ENCODE measurements at places on chromosomes 3 and 15. TPM values are rescaled to one million over a fixed set of nuclear protein-coding genes. Genes with fewer than 3 reads are reported as not detected.
A peak's percentile ranks its signal among the peaks of the same experiment; 100 is the strongest.

Gene USP13
- 10.6 TPM for total RNA-seq

DNA sequence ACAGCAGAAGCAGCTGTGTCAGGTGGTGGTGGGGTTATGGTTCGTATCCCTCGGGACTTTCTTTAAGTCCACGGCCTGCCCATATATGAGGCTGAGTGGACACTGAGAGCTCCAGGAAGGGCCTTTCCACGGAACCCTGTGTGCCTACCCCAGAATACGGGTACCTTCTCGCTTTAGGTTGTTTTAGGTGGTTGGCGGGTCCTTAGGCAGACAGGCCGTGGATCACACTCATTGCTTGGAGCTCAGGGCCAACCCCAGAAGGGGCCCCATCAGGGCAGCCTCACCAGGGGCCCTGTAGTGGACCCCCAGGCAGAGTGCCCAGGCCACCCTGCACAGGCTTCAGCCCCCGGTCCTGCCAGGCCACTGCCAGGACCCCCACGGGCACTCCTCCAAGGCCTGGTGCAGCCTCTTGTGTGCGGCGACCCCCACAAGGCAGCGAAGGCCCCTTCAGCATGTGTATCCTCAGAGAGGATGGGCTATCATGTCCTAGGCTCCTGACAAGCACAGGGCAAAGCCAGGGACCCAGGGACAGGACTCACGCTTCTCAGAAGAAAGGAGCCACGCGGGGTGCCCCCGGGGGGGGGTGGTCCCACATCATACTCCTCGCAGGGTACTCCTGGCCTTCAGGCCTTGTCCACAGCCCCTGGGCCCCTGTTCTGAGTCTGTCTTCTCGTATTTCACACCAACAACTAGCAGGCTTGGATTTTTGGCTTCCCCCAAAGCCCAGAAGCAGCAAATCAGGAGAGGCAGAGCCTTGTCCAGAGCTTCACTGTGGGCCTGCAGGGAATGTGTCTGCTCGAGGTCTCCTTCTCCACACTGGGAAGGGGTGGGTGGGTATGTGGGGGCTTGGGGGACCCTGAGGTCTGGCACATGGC, 93.4 kb downstream of the LRRK1 start:
- peaks cover 40% of the 10 kb centered on the region for H3K4me1 ChIP-seq
- no peak overlapping the region for H3K27ac ChIP-seq
- H3K4me3 ChIP-seq: no peak overlapping the region
- peaks cover 6% of the 10 kb centered on the region for H3K27me3 ChIP-seq

- no peak overlapping the region for H3K4me3 ChIP-seq
- no peaks in the 10 kb centered on the region for H3K36me3 ChIP-seq
- peaks cover 9% of the 10 kb centered on the region for H3K4me1 ChIP-seq
- DNase-seq: no peak
Observed at GRCh38 chr3:40118091-40118490, 191.4 kb upstream of the EIF1B start.

DNA sequence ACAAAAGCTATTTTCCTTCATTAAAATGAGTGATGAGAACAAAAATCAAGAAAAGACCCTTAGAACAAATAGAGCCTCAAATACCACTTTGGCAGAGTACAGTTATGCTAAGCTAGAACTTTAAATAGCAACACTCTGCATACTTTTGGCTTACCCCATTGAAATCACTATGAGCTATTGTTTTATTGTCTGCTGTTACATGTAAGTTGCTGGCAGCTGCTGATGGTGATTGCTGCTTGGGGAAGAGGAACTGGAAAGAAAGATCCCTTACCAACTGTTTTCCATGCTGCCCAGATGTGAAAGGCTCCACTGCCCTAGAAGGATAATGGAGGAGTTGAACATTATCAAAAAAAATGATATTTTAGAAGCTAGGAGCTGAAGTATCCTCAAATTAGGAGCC, 135.4 kb downstream of the SYNPR start:
- H3K27ac ChIP-seq: no peak overlapping the region
- peaks cover 6% of the 10 kb centered on the region for H3K4me1 ChIP-seq
- peaks cover 9% of the 10 kb centered on the region for H3K27me3 ChIP-seq
- no peak overlapping the region for H3K4me3 ChIP-seq
- no peak for DNase-seq
- no peaks in the 10 kb centered on the region for H3K36me3 ChIP-seq

- H3K4me1 ChIP-seq: no peaks in the 10 kb centered on the region
- H3K36me3 ChIP-seq: no peaks in the 10 kb centered on the region
- H3K4me3 ChIP-seq: no peak overlapping the region
- no peak overlapping the region for H3K27ac ChIP-seq
- DNase-seq: peak; percentile 86
- H3K27me3 ChIP-seq: no peaks in the 10 kb centered on the region
Observed at GRCh38 chr3:188954590-188955208, 217.1 kb upstream of the TPRG1 start.

Gene TGM4
- 0.09 TPM for total RNA-seq

DNA sequence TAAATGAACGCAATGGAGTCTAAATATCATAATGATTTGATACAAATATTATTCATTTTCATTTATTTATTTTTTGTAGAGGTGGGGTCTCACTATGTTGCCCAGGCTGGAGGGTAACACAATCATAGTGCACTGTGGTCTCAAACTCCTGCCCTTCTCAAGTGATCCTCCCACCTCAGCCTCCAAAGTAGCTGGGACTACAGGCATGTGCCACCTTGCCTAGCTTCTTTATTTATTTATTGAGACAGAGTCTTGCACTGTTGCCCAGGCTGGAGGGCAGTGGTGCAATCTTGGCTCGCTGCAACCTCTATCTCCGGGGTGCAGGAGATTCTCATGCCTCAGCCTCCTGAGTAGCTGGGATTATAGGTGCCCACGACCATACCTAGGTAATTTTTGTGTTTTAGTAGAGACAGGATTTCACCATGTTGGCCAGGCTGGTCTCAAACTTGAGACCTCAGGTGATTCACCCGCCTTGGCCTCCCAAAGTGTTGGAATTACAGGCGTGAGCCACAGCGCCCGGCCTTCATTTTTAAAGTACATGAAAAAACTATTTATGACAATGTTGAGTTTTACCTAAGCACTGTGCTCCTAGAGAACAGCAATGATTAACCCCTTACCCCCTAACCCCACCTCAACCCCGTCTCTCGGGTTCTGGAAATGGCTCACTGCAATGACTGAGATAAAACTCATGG, 4.0 kb upstream of the AEN start:
- DNase-seq: no peak
- no peak overlapping the region for H3K4me3 ChIP-seq
- H3K27ac ChIP-seq: no peak overlapping the region

Gene ZNF662
- total RNA-seq: 0.63 TPM

DNA sequence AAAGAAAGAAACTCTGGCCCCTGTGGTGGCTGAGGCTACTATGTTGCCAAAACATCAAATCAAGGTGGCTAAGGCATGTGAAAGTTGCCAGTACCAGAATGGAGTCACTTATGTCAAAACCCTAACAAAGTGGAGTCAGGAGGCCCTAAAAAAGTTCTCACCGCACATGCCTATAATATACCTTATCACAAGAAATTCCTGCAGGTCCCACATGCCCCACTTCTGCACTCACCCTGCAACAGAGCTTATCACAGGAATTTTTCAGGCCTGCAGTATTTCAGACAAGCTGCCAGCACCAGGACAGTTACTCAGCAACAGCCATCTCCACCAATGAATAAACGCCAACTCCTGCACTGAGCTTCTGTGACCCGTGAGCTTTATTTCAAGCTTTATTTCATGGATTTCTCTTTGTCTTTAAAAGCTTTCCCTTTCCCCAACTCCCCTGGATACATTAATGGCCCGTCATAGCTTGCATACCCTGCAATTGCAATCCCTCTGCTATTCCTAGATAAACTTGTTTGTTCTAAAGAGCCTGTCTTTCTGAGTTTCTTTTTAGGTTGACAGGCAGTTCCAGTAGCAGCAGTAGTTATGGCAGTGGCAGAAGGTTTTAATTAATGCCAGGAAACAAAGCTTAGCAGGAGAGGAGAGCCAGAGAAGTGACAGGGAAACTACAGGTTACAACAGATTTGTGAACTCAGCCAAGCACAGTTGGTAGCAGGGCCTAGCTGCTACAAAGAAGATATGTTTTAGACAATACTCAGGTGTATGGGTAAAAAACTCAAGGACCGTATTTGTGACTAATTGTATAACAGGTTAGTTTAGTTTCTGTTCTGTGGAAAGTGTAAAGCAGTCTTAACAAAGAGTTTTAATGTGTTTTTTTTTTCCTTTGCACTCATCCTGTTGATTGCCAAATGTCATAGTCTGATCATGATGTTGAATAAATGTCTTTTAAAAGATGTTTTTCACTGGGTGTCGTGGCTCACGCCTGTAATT, 15.9 kb upstream of the TMEM42 start:
- peaks cover 42% of the 10 kb centered on the region for H3K4me1 ChIP-seq
- no peak overlapping the region for H3K4me3 ChIP-seq
- H3K27me3 ChIP-seq: no peaks in the 10 kb centered on the region
- H3K27ac ChIP-seq: peak overlapping the region; percentile 98

GRCh38 chr15:99125061-99125891, 20.4 kb downstream of the SYNM start:
- no peak overlapping the region for H3K4me3 ChIP-seq
- H3K27me3 ChIP-seq: no peaks in the 10 kb centered on the region
- H3K4me1 ChIP-seq: peaks cover 52% of the 10 kb centered on the region
- no peak overlapping the region for H3K27ac ChIP-seq
- peaks cover 10% of the 10 kb centered on the region for H3K36me3 ChIP-seq

Gene RARRES1
- total RNA-seq: 51.9 TPM

GRCh38 chr3:4753073-4753691, 226.1 kb upstream of the BHLHE40 start:
- DNase-seq: no peak
- H3K4me3 ChIP-seq: no peak overlapping the region
- no peaks in the 10 kb centered on the region for H3K36me3 ChIP-seq
- peaks cover 28% of the 10 kb centered on the region for H3K4me1 ChIP-seq
- H3K27me3 ChIP-seq: no peaks in the 10 kb centered on the region

Gene TAGLN3
- 1.8 TPM for total RNA-seq

- H3K4me1 ChIP-seq: peaks cover 22% of the 10 kb centered on the region
- no peaks in the 10 kb centered on the region for H3K36me3 ChIP-seq
- no peak overlapping the region for H3K27ac ChIP-seq
- no peaks in the 10 kb centered on the region for H3K27me3 ChIP-seq
Observed at GRCh38 chr3:18126772-18127171, 298.4 kb downstream of the SATB1 start.

DNA sequence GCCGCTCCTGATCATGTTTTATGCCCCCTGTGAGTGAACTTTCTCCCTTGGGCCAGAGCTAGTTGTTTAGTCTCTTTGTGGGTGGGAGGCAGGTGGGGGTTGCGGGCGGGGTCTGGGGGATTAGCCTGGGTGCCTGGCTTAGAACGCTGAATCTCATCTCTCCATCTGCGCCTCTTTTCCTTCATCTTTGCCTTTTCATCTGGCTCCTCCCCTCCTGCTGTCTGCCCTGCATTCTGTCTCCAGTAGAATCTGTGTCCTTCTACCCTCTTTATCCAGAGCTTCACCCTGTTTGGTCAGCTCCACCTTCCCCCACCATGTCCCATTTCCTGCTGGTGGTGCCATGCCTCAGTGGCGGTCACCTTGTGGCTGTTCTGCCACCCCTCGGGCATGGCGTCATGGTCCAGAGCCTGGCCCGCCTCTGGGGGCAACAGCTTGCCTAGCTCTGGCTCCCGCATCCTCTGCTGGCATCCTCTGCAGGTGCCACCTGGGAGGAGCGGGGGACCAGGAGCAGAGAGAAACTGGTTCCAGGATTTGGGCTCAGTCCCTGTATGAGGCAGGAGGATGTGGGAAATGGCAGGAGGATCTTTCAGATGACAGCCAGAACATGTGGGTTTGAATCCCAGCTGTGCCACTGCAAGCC, 44.3 kb downstream of the PDIA5 start:
- H3K4me1 ChIP-seq: no peaks in the 10 kb centered on the region
- H3K36me3 ChIP-seq: peaks cover 12% of the 10 kb centered on the region
- H3K27me3 ChIP-seq: no peaks in the 10 kb centered on the region
- H3K27ac ChIP-seq: no peak overlapping the region

Gene RFTN1
- total RNA-seq: 11.0 TPM

GRCh38 chr3:12121466-12121865, 37.2 kb downstream of the TIMP4 start:
- no peak for DNase-seq
- no peak overlapping the region for H3K27ac ChIP-seq
- H3K4me3 ChIP-seq: no peak overlapping the region
- no peaks in the 10 kb centered on the region for H3K36me3 ChIP-seq
- no peaks in the 10 kb centered on the region for H3K4me1 ChIP-seq

DNA sequence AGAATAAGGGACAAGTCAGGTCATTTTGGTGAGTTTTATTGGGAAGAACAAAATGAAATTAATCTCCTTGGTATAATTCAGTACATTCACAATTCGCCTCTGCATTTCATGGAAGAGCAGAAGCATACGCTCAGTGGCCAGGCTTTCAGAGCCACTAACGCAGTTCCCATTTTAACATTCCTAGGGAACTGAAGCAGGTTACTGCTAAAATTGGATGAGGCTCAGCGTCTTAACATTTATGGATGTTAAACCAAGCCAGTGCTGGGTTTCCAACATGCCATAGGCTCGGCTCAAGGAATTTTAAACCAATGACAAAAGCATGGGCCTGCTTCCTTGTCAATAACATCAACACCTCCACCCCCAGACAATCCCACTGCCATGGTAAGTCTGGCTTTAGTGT, 172.7 kb upstream of the PRICKLE2 start:
- no peak overlapping the region for H3K4me3 ChIP-seq
- no peak for DNase-seq
- peaks cover 25% of the 10 kb centered on the region for H3K4me1 ChIP-seq
- no peaks in the 10 kb centered on the region for H3K36me3 ChIP-seq
- peaks cover 1% of the 10 kb centered on the region for H3K27me3 ChIP-seq

- no peak for DNase-seq
- H3K4me1 ChIP-seq: peaks cover 48% of the 10 kb centered on the region
- no peak overlapping the region for H3K4me3 ChIP-seq
- H3K36me3 ChIP-seq: no peaks in the 10 kb centered on the region
- H3K27me3 ChIP-seq: no peaks in the 10 kb centered on the region
Observed at GRCh38 chr3:167908746-167909503, 173.4 kb downstream of the SERPINI1 start.

Gene UMPS
- total RNA-seq: 35.9 TPM

GRCh38 chr3:185837414-185837813, 12.6 kb upstream of the IGF2BP2 start:
- H3K36me3 ChIP-seq: no peaks in the 10 kb centered on the region
- peaks cover 3% of the 10 kb centered on the region for H3K4me1 ChIP-seq
- H3K27me3 ChIP-seq: no peaks in the 10 kb centered on the region
- H3K27ac ChIP-seq: no peak overlapping the region
- no peak overlapping the region for H3K4me3 ChIP-seq
- DNase-seq: no peak

All from mesothelial cell of epicardium (in vitro differentiated cells).